ENCODE measurements at places on chromosomes 7 and 10. TPM values are rescaled to one million over a fixed set of nuclear protein-coding genes. Genes with fewer than 3 reads are reported as not detected.
A peak's percentile ranks its signal among the peaks of the same experiment; 100 is the strongest.

ATP6V1F gene
- 85.5 TPM for total RNA-seq

TDRD1 gene
- total RNA-seq: 1.4 TPM

RBM33 gene
- total RNA-seq: 34.5 TPM

KEL gene
- 0.36 TPM for total RNA-seq

VIPR2 gene
- 11.1 TPM for total RNA-seq

TNS3 gene
- total RNA-seq: 137 TPM

KCND2 gene
- total RNA-seq: 11.7 TPM

CALHM2 gene
- total RNA-seq: 90.4 TPM

CNOT4 gene
- total RNA-seq: 38.9 TPM

DNA sequence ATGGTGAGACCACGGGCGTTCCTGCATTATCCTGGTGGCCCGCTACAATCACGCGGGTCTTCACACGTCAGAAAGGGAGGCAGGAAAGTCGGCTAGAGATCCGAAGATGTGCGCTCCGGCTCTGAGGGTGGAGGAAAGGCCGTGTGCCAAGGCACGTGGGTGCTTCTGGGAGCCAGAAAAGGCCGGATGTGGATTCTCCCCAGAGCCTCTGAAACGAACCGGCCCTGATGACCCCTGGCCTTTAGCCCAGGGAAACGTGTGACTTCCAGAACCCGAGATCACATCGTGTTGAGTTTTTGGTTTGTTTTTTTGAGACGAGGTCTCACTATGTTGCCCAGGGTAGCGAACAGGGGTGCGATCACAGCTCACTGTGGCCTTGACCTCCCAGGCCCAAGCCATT is 244.2 kb downstream of the ELFN1 start:
- peaks cover 9% of the 10 kb centered on the region for H3K4me1 ChIP-seq
- no peak overlapping the region for H3K4me3 ChIP-seq
- DNase-seq: peak; percentile 65
- H3K36me3 ChIP-seq: no peaks in the 10 kb centered on the region
- H3K27ac ChIP-seq: no peak overlapping the region

DNA sequence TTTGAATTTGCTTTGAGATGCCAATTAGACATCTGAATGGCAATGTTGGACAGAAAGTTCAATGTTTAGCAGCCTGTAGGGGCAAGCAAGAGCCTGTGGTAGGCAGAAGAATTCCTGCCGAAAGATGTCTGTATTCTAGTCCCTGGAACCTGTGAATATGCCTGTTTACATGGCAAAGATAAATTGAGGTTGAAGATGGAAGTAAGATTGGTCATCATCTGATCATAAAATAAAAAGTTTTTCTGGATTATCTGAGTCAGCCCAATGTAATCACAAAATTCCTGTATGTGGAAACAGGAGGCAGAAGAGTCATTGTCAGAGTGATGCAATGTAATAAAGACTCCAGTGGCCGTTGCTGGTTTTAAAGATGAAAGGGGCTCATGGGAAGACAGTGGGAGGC is 430.5 kb downstream of the MDFIC start:
- H3K36me3 ChIP-seq: no peaks in the 10 kb centered on the region
- no peak for DNase-seq
- H3K4me1 ChIP-seq: no peaks in the 10 kb centered on the region

GRCh38 chr7:125561006-125561405 is 631.4 kb upstream of the POT1 start:
- no peaks in the 10 kb centered on the region for H3K27me3 ChIP-seq
- H3K27ac ChIP-seq: no peak overlapping the region
- H3K36me3 ChIP-seq: no peaks in the 10 kb centered on the region

- H3K4me1 ChIP-seq: peaks cover 1% of the 10 kb centered on the region
- DNase-seq: no peak
- no peaks in the 10 kb centered on the region for H3K27me3 ChIP-seq
- H3K27ac ChIP-seq: no peak overlapping the region
Observed at GRCh38 chr7:92802406-92802805, 34.0 kb downstream of the CDK6 start.

DNA sequence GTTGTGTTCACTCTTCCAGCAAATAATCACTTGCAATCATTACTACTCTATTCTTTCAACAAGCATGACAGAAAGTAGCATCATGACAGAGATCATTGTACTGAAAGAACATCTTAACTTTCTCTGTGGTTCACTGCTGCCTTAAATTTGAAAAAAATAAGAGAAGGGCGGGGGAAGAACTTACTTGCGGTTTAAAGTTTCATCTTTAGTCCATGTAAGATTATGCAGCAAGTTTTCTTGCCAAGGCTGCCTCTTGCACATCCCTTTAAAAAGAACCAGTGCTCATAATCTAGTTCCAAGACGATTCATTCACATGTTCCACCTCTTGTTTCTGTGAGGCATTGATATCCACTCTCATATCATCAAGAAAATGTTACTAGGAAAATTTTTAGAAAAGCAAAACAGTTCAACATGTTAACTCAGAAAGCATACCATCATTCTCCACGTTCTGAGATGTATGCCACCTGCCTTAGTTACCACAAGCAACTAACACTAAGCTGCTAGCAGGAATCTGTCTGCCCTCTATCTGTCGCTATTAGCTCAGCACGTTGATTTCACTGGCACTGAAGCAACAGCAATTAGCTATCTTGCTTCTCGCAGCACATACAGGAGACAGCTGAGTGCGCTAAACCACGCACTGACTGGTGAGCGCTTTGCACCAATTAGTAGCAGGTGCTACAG is at the start of gene PCDH15:
TSS of gene PCDH15 (minus strand) at position 491 of the 681 bp plus-strand sequence. CDS start 136,969 bp downstream, outside the sequence.
- H3K36me3 ChIP-seq: no peaks in the 10 kb centered on the region
- no peak within 1 kb of the TSS for H3K27ac ChIP-seq
- H3K4me3 ChIP-seq: no peak within 1 kb of the TSS
- H3K4me1 ChIP-seq: no peaks in the 10 kb centered on the region
- no peak for DNase-seq
- H3K27me3 ChIP-seq: no peaks in the 10 kb centered on the region

DNA sequence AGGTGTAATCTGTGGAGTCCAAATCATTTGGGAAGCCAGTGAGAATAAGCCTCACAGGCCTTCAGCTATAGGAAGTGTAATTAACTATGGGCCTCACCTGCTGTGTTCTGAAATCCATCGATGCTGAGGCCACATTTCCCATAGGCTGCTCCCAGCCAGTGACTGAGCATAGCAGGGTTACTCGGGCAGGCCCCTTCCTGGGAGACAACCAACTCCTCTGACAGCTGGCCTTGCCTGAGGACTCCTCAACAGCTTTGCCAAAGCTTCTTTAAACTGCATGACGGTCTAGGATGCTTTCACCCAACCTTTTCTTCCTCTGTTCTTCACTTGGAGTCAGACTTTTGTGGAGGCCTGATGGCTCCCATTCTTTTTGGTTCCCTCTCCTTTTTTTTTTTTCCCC is 63.8 kb upstream of the SMNDC1 start:
- no peak overlapping the region for H3K4me3 ChIP-seq
- no peaks in the 10 kb centered on the region for H3K36me3 ChIP-seq
- no peak for DNase-seq
- H3K4me1 ChIP-seq: no peaks in the 10 kb centered on the region
- no peaks in the 10 kb centered on the region for H3K27me3 ChIP-seq

DNA sequence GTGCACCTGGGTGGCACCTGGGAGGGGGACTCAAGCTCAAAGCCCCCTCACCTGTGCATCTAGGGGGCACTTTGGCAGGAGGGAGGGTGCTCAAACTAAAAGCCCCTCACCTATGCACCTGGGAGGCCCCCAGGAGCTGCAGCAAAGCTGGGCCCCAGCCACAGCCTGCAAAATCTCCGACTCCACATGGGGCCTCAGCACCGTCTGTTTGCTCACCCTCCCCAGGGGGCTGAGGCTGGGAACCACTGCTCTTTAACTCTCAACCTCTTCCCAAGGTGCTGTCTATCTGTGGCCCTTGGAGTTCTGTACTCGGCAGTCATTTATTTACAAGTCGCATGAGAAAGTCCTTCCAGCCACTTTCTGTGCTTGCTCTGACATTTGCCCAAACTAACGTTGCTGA is 458.4 kb downstream of the DNAJB6 start:
- H3K36me3 ChIP-seq: no peaks in the 10 kb centered on the region
- DNase-seq: no peak
- H3K27ac ChIP-seq: no peak overlapping the region

DNA sequence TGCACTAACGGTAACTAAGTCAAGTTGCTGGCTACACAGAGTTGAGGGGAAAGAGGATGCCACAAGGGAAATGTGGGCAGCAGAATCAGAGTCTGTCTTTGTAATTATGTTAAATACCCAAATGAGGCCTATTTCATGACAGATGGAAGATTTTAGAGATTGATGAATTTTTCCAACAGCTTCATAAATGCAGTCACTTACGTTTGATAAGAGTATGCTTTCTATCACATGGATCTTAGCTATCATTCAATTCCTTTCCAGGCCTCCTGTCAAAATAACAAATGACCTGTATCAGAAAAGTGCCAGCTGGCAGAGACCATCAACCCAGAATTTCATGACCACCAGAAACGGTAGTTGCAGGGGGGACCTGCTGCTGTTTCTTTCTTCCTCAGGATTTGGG is 148.4 kb upstream of the PLPP4 start:
- no peaks in the 10 kb centered on the region for H3K27me3 ChIP-seq
- no peak for DNase-seq
- H3K36me3 ChIP-seq: no peaks in the 10 kb centered on the region
- H3K4me3 ChIP-seq: no peak overlapping the region
- no peaks in the 10 kb centered on the region for H3K4me1 ChIP-seq
- no peak overlapping the region for H3K27ac ChIP-seq

DNA sequence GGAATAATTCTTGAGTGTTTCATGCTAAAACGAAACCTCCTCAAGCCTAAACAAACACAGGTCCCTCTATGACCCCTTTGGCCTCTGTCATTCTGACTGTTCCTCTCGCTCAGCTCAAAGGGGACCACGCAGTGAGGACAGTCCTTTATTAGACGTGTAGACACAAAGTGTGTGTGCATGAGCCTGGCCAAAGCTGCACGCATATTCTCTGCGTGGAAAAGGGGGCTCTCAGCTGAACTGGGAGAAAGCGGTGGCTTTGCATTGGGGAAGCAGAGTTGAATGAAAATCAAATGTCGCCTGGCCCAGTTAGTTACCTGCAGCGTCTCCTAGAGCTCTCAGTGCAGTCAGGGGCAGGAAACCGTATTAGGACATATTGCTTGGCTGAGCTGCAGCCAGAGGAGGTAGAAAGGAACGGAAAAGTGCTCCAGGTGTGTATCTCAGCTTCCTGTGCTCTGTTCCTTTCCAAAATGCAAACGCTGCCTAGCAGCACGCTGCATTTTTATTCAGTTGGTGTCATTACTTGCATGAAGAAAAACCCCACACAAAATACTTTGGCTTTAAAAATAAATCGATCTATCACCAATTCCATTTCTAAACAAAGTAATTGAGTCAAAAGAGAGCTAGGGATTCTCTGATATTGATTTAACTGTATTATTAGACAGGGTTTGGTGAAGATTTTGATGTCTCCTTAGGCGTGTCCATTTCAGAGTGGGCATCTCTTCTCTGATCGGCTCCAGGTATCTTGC is 4.9 kb downstream of the GATA3 start:
- no peaks in the 10 kb centered on the region for H3K4me1 ChIP-seq
- no peaks in the 10 kb centered on the region for H3K27me3 ChIP-seq
- no peak overlapping the region for H3K27ac ChIP-seq
- no peak overlapping the region for H3K4me3 ChIP-seq
- no peaks in the 10 kb centered on the region for H3K36me3 ChIP-seq
- DNase-seq: no peak

DNA sequence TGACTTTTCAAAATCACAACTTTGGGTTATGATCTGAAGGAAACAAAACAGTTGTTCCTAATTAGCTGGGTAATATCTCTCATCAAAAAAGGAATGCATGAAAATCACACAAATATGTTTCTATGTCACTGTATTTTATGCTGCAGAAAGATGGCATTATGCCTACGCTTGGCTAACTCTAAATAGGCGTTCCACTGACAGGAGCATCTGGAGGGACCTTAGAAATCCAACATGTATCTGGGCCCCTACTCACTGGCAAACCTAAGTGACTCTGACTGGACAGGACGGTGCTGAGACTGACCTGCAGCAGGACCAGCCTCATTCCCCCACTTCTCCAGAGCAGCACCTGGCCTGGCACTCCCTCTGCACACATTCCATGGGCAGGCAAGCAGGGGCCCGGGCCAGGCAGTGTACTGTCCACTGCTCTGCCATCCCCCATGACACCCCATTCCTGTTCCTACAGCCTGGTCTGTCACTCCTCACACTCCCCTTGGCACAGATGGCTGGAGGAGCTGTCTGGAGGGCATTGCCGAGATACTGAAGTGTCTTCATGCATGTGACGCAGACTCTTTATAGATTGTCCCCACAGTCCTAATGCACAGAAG is 2.6 kb upstream of the MYL7 start:
- peaks cover 9% of the 10 kb centered on the region for H3K4me1 ChIP-seq
- no peak overlapping the region for H3K27ac ChIP-seq
- no peaks in the 10 kb centered on the region for H3K36me3 ChIP-seq
- H3K27me3 ChIP-seq: no peaks in the 10 kb centered on the region
- H3K4me3 ChIP-seq: no peak overlapping the region
- DNase-seq: no peak

- DNase-seq: no peak
- peak overlapping the region; percentile 25 for H3K4me3 ChIP-seq
- no peaks in the 10 kb centered on the region for H3K27me3 ChIP-seq
- H3K36me3 ChIP-seq: no peaks in the 10 kb centered on the region
- H3K4me1 ChIP-seq: peaks cover 31% of the 10 kb centered on the region
Observed at GRCh38 chr10:102648889-102649796, 4.9 kb downstream of the TRIM8 start.

DNA sequence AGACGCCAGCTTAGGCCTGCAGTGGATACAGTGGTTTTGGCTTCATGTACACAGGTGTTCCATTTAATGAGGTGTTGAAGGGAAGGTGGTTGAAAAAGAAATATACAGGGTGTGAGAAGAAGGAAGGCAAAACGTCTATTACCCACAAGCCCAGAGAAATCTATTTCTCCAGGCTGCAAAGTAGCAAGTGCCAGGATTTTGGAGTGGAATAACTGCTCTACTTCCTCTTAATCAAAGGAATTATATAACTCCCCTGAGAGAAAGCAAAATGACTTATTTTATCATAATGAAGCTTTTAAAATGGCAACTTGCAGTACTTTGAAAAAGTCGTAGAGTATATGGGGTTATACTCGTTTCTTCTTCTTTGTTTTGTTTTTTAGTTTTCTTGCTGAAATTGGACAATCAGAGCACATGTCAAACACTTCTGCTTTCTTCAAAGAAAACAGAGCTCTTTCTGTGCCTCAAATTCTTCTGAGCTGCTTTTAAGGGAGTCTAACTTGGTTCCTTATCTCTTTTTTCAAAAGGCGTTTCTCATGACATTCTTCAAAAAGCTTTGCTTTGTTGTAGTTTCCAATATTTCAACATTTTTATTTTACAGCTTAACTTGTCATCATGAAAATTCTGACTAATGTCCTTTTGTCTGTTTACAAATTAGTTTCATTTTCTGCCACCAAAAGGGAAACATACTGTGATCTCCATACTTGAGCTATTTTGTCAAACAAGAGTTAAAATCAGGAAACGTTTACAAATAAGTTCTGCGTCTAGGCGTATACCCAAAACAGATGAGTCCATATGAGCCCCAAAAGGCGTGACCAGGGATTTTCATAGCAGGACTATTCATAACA is 289.7 kb downstream of the FRMD4A start:
- no peaks in the 10 kb centered on the region for H3K27me3 ChIP-seq
- H3K4me1 ChIP-seq: peaks cover 3% of the 10 kb centered on the region
- H3K4me3 ChIP-seq: no peak overlapping the region
- no peak overlapping the region for H3K27ac ChIP-seq
- H3K36me3 ChIP-seq: no peaks in the 10 kb centered on the region
- no peak for DNase-seq

GRCh38 chr10:132326925-132327324 is 5.1 kb upstream of the LRRC27 start:
- H3K27me3 ChIP-seq: no peaks in the 10 kb centered on the region
- no peak for DNase-seq
- H3K27ac ChIP-seq: no peak overlapping the region
- H3K4me3 ChIP-seq: no peak overlapping the region
